ENCODE measurements at places on chromosomes 5 and 9.

DNA sequence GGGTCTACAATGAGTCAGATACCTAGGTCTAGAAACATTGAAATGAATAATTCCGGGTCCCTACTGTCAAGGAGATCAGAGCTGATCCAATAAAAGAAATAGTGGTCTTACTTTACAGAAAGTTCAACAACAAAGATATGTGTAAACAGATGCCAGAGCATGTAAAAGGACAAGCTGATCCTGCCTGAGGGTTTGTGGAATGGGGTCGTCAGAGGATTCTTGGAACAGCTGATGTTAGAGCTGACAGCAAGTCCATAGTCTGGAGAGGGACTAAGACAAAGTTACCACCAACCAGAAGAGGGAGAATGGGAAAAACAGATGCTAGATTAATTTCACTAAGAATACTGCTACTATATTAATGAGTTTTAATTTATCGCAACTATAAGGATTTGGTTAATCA lies 71.5 kb downstream of the FREM1 start:
- DNase-seq = no peak

- DNase-seq = no peak
Measured at GRCh38 chr5:31107091-31107518, 86.4 kb upstream of the CDH6 start.

DNA sequence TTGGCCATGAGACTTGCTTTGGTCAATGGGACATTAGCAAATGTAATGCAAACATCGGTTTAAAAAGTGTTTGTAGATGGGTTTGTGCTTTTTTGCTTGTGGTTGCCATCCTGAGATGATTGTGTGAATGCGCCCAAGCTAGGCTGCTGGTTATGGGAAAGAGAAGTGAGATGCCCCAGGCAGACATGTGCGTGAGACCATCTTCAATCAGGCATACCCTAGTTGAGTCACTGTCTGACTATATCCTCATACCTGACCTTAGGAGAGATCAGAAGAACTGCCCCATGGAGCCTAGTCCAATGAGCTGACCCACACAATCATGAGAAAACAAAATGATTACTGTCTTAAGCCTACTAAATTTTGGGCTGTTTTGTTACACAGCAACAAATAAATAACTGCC lies 36.8 kb upstream of the ZNF608 start:
- DNase-seq = no peak

- no peak for DNase-seq
Measured at GRCh38 chr9:4206718-4207117, 93.2 kb downstream of the GLIS3 start.

GRCh38 chr9:76651119-76651705 lies 113.0 kb upstream of the PCA3 start:
- no peak for DNase-seq

- no peak for DNase-seq
Measured at GRCh38 chr5:110478895-110479294, 247.6 kb downstream of the TMEM232 start.

Data from forelimb muscle (tissue), 1 donor.